ENCODE measurements at places on chromosomes 5 and 9. TPM values are rescaled to one million over a fixed set of nuclear protein-coding genes. Genes with fewer than 3 reads are reported as not detected.

Gene CD14
- total RNA-seq: 84.5 TPM

Gene NTNG2
- 1.6 TPM for total RNA-seq

Gene PCDHA12
- total RNA-seq: 0.54 TPM

Gene ADAMTS19
- 0.94 TPM for total RNA-seq

Gene ESM1
- total RNA-seq: not detected

Gene OBP2B
- total RNA-seq: not detected

Gene TMEM174
- not detected for total RNA-seq

Gene OCLN
- 3.6 TPM for total RNA-seq

- ATAC-seq: peak; percentile 50
Measured at GRCh38 chr5:10563945-10564837, at the start of gene ANKRD33B. Gene ANKRD33B (plus strand): TSS chr5:10564070. CDS start chr5:10564468, 398 bp downstream.

DNA sequence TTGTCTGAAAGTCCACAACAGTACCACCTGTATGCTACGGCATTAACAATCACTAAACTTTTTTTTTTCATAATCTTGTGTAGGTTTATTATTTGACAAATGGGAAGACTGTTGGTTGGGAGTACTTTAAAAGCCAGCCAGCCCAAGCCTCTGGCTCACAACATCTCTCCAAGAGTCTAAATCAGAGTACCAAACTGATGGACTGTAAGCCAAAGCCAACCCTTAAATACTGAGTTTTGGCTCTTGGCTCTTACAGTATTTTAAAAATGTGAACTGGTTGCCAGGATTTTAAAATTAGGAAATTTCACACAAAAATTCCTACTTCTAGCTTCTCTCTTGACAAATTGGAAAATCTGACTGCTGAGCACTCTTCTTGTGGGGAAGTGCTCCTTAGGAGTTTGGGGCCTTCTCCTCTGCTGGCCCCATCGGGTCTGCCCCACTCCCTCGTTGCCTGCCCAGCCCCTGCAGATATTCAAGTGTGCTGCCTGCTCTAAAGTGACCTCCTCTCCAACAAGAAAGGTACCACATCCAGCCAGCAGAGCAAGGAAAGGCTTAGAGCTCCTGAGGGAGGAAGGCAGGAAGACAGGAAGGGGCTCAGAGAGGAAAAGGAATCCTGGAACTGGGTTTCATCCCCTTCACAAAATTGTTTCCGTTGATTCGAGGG lies 21.8 kb upstream of the TMOD1 start:
- no peak for ATAC-seq

GRCh38 chr5:7609726-7610125 lies 213.8 kb downstream of the ADCY2 start:
- ATAC-seq: no peak

- ATAC-seq: no peak
Measured at GRCh38 chr5:181173420-181174342, 26.3 kb downstream of the OR2V2 start.

GRCh38 chr5:10222326-10222725 lies 27.4 kb downstream of the ATPSCKMT start:
- no peak for ATAC-seq

DNA sequence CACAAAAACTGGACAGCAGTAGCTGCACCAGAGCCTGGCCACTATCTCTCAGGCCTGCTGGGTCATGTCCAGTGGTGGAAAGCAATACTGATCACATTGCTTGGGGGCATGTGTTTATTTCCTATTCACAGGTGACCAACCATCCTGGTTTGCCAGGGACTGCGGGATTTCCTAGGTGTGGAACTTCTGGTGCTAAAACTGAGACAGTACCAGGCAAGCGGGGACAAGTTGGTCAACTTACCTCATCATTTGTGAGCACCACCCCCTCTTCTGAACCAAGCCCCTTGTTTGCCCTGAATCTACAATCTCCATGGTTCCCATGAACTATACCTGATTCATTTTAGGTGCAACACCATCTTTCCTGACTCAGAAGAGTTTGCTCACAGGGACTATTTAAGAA lies 81.3 kb downstream of the TNC start:
- ATAC-seq: no peak

- ATAC-seq: peak; percentile 31
Measured at GRCh38 chr5:109922381-109922995, 232.8 kb downstream of the MAN2A1 start.

GRCh38 chr5:33205727-33206410 lies 234.9 kb upstream of the TARS1 start:
- ATAC-seq: no peak

GRCh38 chr9:78958892-78959291 lies 612.9 kb upstream of the TLE4 start:
- ATAC-seq: no peak

DNA sequence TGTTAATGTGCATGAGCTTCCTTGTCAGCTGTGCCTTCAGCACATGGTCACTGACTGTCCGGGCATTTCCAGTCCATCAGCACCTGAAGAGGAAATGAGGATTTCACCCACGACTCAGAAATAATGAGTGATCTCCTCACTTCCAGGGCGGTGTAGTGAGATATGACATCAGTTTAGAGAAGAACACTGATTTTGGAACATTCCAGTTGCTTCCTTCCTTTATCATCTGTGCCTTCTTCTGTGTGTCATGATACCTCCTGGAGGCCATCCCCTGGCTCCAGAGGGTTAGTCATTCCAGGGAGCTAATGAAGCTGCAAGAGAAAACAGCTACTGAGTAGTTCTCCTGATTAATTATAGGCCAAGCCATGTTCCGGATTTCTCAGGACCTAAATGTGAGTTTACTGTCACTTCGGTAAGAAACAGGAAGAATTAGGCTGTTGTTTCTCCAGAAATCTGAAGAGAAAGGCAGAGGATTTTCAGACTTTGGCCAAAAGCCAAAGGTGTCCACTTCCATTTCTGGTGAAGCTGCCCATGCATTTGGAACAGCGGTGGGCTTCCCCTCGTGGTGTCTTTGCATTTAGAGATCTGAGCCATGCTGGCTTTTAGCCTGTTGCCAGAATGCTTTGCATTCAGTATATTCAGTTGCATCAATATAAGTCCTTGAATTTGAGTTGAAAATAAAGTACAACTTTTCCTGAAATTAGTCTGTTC lies 161.3 kb upstream of the OTULINL start:
- no peak for ATAC-seq

DNA sequence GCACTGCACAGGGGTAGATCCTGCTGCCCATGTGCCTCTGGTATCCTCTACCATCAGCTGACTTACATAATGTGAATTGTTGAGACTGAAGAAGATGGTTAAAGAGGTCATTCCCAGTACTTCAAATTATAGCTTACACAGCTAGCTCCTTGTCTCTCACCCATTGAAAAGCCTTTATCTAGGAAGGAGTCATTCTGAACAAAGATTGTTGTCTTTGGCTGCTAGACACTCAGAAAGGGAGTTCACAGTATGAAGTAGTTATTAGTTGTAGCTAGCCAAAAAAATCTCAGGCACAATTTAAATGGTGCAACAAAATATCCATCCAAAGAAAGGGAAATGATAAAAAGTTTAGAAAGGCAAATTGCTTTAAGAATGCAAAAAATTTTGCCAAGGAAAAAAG lies 102.0 kb upstream of the NREP start:
- ATAC-seq: peak; percentile 47

GRCh38 chr9:35646153-35646532 lies 4.6 kb downstream of the SIT1 start:
- ATAC-seq: peak; percentile 40

GRCh38 chr5:169631360-169631759 lies 5.7 kb upstream of the DOCK2 start:
- ATAC-seq: no peak

GRCh38 chr5:169494383-169494935 lies 89.1 kb upstream of the SPDL1 start:
- no peak for ATAC-seq
